ENCODE measurements at places on chromosomes 3 and 15. TPM values are rescaled to one million over a fixed set of nuclear protein-coding genes. Genes with fewer than 3 reads are reported as not detected.

LRRC28 gene
- polyA plus RNA-seq: 11.0 TPM

SH3BP5 gene
- 64.3 TPM for polyA plus RNA-seq

KCNMB3 gene
- polyA plus RNA-seq: 3.6 TPM

CPN2 gene
- polyA plus RNA-seq: 0.07 TPM

ACTR8 gene
- 13.8 TPM for polyA plus RNA-seq

GOLGA8T gene
- polyA plus RNA-seq: 0.07 TPM

GHRL gene
- 3.7 TPM for polyA plus RNA-seq

GOLGA8S gene
- polyA plus RNA-seq: 0.23 TPM

ABHD14A gene
- 17.6 TPM for polyA plus RNA-seq

CA12 gene
- 0.16 TPM for polyA plus RNA-seq

DUOX1 gene
- polyA plus RNA-seq: 4.3 TPM

DVL3 gene
- polyA plus RNA-seq: 26.0 TPM

SI gene
- polyA plus RNA-seq: 0.02 TPM

TMEM41A gene
- polyA plus RNA-seq: 8.6 TPM

USF3 gene
- 8.6 TPM for polyA plus RNA-seq

IL5RA gene
- polyA plus RNA-seq: 0.41 TPM

GPR62 gene
- polyA plus RNA-seq: 0.02 TPM

DPPA2 gene
- 0.62 TPM for polyA plus RNA-seq

PRRT3 gene
- 1.6 TPM for polyA plus RNA-seq

GOLGA6B gene
- polyA plus RNA-seq: not detected

KBTBD13 gene
- under 0.01 TPM for polyA plus RNA-seq

EPHB1 gene
- 0.46 TPM for polyA plus RNA-seq

GP5 gene
- 0.64 TPM for polyA plus RNA-seq

CAND2 gene
- 1.4 TPM for polyA plus RNA-seq

Measured in thymus (tissue), 14 donors.